ENCODE measurements at places on chromosomes 7 and 10.

DNA sequence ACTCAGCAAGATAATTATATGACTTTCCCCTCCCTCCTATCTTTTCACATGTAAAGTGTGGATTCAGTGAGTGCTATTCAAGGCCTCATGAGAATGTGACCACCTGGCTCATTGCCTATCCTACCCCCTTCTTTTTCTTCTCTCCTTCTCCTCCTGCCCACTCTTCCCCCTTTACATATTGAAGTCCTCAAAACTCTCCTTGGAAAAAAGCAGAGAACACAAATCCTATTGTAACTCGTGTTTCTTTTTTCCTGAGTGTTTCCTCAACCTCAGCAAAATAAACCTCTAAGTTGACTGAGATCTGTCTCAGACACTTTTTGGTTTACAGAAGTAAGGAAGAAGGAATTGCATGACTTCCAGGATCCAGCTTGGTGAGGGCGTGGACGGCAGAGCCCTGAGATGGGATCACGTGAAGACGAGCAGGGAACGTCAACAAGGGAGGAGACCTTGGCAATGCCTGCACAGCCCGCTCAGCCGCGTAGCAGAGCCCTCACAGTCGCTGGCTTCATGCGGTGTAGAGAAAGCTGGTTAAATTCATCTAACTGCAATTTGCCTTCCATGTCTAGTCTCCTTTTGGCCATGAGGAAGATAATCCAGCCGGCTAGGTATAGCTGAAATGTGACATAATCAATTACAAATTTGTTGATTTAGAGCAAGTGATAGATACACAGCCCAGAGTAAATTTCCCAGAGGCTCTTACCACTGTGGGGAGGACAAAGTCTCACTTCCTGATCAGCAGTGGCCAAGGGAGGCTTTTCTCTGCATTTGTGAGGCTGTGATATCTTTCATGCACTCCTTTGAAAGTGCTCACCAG, 75.7 kb downstream of the LYZL2 start:
- DNase-seq, result peak; percentile 79

- no peak for DNase-seq
These were observed 30.6 kb downstream of the ANTXRL start for GRCh38 chr10:46317370-46317769.

DNA sequence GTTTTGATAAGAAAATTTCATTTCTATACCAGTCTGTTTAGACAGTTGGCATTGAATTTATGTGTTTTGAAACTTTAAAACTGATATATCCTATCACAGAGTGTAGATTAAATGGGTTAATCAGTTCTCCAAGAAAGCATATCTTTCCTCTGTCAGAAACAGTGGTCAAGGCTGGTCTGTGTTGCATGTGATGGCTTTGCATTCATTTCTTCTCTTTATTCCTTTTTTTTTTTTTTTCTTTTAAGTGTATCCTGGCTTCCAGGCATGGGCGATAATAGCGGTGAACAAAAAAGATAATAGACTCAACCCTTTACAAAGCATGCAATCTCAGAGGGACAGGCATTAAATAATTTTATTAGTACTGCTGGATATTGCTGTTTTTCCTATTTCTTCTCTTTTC, 136.6 kb downstream of the LRRC4 start:
- no peak for DNase-seq

- DNase-seq, result peak; percentile 20
These were observed 1.7 kb downstream of the SH2B2 start for GRCh38 chr7:102288285-102288930.

DNA sequence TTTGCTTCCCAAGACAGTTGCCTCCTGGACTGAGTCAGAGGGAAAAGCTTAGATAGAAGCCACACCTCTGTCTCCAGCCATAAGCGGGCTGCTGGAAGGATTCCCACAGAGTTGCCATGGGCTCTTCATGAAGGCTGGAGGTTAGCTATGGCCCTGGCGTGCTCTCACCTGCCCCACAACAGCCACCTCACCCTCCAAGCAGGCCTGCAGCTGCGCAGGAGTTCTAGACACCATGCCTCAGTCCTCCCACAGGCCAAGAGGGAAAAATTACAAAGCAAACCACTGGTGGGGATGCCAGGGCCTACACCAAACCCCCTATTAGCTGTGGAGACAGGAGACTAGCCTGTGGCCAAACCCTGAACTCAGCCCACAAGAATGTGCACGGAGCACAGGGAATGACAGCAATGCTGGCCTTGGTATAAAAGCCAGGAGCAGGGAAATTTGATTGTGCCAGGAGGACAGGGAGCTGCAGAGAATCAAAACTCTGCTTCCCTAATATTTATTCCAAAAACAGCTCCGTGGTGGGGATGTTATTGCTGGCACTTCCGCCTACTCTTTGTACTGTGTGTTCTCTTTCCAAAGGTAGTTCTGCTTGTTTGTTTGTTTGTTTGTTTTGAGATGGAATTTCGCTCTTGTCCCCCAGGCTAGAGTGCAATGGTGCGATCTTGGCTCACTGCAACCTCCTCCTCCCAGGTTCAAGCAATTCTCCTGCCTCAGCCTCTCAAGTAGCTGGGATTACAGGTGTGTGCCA, 60.3 kb upstream of the STK17A start:
- DNase-seq, result peak; percentile 65

DNA sequence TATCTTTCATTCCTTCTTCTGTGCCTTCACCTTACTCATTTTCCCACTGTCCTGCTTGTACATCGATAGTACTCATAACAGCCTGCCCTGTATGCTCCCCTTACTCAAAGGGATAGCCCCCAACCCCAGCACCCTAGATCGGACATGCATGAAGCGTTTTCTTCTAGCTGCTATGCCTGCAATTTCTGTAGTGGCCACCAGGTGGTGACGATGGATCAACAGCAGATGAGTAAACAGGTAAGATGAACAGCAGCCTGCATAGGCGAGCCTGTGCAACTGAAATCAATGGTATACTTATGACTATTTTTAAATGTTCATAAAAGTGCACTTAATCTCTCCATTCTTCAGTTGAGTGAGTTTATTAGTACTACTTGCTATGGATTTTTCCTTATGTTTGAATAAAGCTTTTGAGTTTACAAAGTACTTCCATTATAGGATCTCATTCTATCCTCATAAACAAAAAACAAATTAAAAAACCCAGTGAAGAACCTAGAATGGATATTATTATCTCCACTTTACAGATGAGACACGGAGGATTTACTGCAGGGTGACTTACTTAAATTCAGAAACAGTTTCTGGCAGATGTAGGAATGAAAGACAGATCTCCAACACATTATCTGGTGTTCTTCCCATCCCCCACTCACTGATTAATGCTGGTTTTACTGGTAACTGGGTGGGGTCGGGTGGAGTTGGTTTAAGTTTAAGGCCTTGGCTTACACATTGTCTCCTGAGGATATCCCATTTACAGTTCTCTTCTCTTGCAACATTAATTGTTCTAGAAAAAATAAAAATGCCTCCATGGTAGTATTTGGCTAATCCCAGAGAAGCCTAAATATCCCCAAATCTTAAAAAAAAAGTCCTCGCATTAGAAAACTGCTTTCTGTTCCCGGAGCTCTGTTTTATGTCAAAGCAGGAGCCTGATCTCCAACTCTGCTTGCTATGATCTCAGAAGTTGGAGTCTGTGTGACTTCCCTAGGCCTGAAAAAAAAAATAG, 222.1 kb downstream of the GLI3 start:
- peak; percentile 75 for DNase-seq

GRCh38 chr10:88989824-88990383, 694 bp upstream of the FAS start:
- DNase-seq, result peak; percentile 92

GRCh38 chr10:75462865-75463264, 31.4 kb downstream of the LRMDA start:
- no peak for DNase-seq

DNA sequence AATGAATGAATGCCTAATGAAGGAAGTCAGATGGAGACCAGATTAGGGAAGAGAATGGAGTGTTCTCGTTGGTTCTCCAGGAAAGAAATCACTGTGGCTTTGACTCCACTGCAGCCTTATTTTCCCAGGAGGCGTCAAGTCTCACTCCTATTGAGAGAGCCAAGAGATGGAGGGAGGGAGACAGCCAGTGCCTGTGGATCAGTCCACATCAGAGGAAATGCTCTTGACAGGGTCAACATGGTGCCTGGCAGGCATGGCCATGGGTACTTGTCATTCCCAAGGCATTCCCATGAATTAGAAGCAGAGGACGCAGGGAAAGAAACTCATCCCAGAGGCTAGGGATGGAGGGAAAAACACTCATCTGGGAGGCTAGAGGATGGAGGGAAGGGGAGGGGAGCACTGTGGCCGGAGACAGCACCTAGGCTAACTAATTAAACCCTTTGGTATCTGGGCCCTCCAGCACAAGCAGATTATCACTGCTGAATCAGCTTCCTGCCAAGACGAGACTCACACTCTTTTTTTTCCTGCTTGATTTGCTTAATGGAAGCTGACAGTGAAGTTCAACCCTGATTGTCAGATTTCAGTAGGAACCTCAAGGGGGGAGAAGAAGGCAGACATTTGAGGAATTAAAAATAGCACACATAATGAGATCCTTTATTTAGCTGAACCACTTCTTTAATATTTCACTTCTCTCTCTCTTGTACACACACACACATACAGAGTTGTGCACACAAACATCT, 1233.2 kb upstream of the AUTS2 start:
- no peak for DNase-seq

DNA sequence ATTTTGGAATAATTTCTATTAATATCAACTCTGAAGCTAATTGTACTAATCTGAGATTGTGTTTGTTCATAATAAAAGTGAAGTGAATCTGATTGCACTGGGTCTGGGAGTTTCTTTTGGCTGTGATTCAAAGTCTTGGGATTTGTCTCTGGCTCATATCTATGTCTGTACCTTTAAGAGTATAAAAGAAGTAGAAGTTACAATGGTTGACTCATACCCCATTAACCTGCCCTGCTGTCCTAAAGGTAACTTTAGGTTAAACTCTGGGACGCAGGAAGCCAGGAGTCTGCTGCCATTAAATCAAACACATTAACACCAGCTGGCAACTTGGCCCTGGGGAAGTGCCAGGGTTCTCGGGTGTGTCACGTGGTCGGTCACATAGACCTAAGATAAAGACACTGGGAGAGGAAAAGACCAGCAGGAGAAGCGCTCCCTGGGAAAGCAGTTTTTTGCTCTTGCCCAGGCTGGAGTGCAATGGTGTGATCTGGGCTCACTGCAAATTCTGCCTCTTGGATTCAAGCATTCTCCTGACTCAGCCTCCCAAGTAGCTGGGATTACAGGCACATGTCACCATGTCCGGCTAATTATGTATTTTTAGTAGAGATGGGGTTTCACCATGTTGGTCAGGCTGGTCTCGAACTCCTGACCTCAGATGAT, 17.8 kb downstream of the SCD start:
- peak; percentile 78 for DNase-seq

GRCh38 chr10:12500381-12501303, 151.3 kb downstream of the CAMK1D start:
- DNase-seq, result peak; percentile 79

- DNase-seq, result no peak
These were observed 747.9 kb upstream of the GALNT17 start for GRCh38 chr7:70384024-70384423.

- DNase-seq, result peak; percentile 66
These were observed 24.2 kb downstream of the NCOA4 start for GRCh38 chr10:46006219-46006618.

DNA sequence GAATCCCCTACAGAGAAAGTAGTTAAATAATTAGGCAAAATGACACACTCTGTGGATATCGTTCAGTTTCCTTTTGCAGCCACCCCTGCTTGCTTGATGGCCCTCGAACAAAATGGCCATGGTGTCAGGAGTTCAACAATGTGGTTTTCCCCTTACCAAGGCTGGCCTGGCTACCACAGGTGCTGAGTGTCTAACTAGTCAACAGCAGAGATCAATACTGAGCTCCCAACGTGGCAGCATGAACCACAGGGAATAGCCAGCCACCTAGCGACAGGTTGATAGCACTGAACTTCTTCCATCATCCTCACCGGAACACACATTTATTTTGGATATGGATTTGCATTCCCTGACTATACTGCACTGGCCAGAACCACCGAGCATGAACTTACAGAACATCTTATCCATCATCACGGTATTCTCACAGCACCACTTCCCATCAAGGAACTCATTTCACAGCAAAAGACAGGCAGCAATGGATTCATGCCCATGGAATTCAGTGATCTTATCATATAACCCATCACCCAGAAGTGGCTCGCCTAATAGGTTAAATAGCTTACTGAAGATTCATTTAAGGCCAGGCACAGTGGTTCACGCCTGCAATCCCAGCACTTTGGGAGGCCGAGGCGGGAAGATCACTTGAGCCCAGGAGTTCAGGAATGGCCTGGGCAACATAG, 6.3 kb downstream of the C10orf67 start:
- DNase-seq, result peak; percentile 55

- no peak for DNase-seq
These were observed 15.9 kb downstream of the YKT6 start for GRCh38 chr7:44216521-44217222.

DNA sequence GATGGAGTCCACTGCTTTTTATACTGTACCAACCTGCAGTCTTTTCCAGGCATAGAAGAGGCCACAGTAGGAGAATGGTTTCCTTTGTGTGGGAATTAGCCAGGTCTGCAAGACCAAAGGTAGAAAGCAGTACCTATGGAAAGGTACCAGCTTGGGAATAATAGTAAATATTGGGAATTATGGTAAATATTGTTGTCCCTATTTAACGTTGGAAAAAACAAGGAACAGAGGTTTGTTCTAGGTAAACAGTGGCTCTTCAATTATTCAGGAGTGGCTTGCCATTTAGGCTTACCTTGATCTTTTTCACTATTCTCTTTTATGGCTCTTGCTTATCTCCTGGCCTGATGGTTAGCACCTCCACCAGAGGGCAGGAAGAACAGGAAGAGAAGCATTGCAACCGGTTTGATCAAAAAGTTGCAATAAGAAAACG, 43.9 kb upstream of the GSAP start:
- no peak for DNase-seq

- DNase-seq, result no peak
These were observed 113.7 kb upstream of the DIP2C start for GRCh38 chr10:803041-803741.

GRCh38 chr7:27605283-27605682, 57.4 kb downstream of the HIBADH start:
- DNase-seq, result peak; percentile 24

DNA sequence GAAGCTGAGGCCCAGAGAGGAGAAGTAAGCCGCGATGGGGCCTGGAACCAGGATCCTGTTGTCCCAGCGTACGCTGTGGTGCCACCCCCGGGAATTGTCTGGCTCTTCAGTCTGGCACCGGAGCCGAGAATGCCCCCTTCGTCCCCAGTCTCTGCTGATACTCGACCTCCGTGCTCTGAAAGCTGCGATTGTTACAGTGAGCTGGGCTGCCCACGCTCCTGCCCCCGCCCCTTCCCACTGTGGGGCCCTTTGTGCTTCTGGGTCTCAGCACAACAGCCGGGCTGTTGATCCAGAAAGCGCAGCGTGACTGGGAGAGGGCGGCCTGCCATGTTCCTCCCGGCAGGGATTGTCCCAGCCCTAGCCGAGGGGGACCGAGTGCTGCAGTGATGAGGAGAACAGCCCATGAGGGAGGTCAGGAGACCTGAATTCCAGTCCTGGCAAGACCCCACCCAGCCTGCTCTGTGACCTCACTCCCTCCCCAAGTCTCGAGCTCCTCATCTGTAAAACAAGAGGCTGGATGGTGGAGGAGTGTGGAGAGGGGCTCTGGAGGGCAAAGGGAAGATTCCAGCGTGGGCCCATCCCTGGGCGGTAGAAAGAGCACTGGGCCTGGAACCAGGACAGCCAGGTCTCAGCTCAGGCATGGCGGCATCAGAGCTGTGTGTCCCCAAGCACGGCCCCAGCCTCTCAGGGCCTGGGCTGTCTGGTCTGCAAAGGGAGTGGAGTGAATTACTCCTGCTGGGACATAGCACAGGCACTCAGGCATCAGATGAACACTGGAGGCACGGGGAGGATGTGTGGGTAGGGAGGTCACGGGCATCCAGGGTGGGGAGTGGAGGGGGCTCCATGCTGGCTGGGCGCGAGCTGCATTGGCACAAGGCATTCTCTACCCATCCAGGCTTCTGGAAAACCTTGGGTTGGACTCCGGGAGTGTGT, 43.6 kb downstream of the TSPAN15 start:
- DNase-seq, result no peak
